ENCODE measurements at places on chromosomes 3 and 15.
A peak's percentile ranks its signal among the peaks of the same experiment; 100 is the strongest.

GRCh38 chr3:44396200-44397171 is 57.9 kb downstream of the TCAIM start:
- DNase-seq = no peak

- DNase-seq = peak; percentile 83
Observed at GRCh38 chr15:92883876-92884435, 16.2 kb upstream of the CHD2 start.

- peak; percentile 94 for DNase-seq
Observed at GRCh38 chr15:90071220-90071807, 31.0 kb downstream of the IDH2 start.

DNA sequence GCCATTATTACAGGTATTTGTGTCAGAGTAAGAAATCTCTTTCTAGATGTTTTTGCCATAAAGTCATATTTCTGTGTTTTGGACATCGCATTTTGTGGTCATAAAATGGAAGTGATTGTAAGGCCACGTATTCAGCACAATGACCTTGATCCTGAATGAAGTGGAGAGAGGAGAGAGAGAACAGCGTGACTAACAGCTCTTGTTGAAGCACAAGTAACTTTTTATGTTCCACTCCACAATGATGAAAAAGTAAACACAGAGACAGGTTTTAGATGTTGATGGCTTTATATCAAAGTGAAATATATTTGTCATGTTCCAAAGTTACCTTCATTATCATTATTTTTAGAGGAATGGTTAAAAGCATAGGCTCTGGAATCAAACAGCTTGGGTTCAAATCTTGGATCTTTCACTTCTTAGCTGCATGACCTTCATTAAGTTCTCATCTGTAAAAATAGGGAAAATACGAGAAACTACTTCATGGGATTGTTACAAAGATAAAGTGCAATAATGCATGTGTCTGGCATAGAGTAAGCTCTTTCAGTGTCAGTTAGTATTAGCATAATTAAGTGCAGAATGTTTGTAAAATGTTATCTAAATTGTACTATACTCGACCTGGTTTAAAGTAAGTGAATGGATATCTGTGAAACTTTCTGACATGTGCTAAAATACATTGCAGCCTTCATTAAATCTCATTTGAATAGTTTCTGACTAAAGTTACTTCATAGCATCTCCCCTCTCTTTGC is 341.5 kb upstream of the DNAJC19 start:
- no peak for DNase-seq

DNA sequence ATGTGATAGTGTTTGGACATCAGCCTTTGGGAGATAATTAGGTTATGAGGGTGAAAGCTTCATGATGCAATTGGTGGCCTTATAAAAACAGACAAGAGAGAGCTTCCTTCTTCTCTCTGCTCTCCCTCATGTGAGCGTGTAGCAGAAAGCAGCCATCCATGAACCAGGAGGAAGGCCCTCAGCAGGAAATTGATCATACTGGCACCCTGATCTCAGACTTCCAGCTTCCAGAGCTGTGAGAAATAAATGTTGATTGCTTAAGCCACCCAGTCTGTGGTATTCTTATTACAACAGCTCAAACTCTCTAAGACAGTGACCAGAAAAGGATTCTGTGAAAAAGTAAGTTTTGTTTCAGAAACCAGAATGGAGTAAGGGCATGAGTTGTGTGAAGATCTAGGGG is 13.3 kb downstream of the STAC start:
- peak; percentile 73 for DNase-seq

DNA sequence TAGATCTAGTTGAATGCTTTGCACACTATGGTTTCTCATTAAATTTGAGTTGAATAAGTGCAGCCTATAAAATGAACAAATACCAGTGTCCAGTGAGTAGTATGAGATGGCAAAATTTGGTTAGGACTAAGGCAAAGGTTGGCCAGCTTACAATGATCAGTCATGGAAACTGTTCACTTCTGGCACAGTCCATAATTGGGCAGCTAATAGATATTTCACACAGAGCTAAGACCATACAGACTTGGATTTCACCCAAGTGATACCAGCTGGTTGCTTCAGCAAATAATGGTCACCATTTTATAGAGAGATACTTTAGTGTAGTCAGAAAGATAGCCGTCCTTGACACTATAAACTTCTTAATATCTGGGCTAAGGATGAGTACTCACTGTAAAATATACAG is 15.7 kb downstream of the GAP43 start:
- DNase-seq = no peak

- DNase-seq = no peak
Observed at GRCh38 chr3:172213200-172213599, 173.8 kb downstream of the FNDC3B start.

DNA sequence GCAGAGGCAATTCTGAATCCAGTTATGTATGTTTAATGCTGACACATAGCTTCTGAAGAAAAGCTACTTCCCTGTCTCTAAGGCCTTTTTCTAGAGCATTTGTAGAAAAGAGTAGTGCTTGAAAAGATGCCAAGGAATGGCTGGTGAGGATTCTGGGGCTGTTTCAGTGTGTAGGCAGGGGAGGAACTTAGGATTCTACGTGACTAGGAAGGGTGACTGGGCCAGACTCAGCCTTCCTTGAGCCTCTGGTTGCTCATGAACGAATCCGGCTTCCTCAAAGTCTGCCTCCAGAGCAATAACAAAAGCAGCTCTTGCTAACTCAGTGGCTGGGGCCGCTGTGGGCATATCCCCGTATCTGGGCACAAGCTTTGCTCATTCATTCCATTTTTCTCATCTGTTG is 104.8 kb upstream of the WNT5A start:
- DNase-seq = peak; percentile 89

DNA sequence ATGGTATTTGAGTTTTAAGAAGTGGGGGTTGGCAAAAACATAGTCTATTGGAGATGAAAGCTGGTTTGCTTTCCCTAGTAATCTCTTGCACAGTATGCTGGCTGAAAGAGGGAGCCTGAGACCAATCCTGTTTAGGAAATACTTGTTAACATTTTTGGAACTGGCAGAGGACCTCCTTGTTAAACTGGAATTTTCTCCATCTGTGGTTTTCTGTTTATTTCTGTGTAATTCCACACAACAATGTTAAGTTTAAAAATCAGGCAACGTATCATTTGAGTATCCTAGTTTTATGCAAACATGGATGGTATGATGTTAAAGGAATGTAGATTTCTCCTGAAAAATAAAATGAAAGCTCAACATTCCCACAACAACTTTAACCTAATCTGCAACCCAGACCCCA is 536.0 kb upstream of the TBL1XR1 start:
- no peak for DNase-seq

GRCh38 chr15:82763361-82764116 is 42.3 kb downstream of the FSD2 start:
- no peak for DNase-seq

DNA sequence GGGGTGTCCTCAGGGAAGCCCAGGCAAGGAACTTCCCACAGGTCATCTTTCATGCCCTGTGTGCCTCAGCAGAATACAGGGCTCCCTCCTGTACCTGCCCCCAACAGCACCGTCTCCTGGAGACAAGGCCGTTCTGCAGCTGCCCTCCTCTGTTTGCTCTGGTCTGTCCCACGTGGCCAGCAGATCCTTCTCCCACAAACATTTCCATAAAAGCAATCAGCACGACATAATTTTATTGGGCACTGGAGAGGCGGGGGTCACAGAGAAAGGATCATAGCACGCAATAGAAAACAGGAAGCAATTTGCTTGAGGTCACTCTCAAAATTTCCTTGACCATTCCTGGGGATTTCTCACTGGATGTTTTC is 29.4 kb downstream of the STARD5 start:
- DNase-seq = peak; percentile 33

- DNase-seq = peak; percentile 85
Observed at GRCh38 chr3:168096210-168096652, 507 bp upstream of the GOLIM4 start.

DNA sequence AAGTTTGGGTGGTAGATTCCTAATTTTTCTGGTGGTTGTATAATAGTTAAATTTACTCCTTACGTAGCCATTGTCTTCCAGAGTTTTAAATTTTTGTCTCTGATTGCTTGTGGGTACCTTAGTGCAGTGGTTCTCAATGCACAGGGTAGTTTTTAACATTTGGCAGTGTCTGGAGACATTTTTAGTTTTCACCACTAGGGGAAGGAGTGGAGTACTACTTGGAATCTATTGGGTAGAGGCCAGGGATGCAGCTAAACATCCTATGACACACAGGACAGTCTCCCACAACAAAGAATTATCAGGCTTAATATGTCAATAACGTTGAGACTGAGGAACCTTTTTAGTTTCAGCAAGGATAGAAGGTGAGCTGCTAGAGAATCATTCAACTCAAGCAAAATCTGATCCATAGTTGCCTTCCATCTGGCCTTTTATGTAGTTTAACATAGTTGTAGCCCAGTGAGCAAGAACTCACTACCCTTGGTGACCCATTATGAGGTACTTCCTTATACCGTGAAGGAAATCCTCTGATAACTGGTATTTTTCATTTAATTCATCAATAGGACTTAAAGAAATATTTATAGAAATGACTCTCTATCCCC is 8.6 kb upstream of the STX19 start:
- DNase-seq = peak; percentile 52

- DNase-seq = no peak
Observed at GRCh38 chr3:189027626-189028155, 144.1 kb upstream of the TPRG1 start.

DNA sequence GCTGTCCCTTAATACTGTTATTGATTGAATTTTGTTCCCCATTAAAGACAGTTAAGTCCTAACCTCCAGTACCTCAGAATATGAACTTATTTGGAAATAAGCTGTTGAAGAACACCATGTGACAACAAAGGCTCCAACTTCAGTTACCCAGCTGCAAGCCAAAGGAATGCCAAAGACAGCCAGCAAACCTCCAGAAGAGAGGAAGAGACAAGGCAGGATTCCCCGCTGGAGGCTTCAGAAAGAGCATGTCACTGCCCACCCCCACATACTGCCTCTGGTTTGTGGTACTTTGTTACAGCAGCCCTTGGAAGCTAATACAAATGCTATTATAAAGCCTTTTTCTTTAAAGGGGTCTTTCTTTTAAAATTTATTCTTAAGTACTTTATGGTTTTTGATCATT is 18.4 kb upstream of the NEK10 start:
- no peak for DNase-seq

DNA sequence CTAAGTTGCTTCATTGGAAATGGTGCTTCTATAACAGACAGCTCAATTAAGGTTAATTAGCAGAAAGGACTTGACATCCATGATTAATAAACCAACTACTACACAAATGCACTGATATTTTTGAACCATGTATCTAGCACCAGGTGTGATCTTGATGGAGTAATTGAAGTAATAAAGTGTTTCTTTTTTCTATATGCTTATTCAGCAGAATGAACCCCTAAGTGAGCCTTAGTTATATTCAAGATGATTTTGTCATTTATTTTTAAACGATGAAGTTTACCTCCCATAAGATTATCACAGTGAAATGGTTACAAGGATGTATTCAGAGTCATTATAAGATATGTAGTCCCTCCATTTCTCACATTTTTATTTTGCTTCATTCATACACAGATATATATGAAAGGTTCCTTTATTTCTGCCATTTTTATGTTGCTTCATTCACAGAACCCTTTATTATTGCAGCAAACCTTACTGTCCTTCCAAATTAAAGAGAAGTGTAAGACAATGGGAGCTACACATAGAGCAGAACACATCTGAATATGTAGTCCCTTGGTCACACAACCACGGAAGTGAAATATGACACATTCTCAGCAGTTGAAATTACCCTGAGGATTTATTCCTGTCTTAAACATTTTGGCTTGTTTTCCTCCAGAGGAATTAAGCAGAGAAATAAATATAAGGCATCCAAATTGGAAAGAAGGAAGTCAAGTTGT is 295.0 kb downstream of the RAP2B start:
- DNase-seq = peak; percentile 4

DNA sequence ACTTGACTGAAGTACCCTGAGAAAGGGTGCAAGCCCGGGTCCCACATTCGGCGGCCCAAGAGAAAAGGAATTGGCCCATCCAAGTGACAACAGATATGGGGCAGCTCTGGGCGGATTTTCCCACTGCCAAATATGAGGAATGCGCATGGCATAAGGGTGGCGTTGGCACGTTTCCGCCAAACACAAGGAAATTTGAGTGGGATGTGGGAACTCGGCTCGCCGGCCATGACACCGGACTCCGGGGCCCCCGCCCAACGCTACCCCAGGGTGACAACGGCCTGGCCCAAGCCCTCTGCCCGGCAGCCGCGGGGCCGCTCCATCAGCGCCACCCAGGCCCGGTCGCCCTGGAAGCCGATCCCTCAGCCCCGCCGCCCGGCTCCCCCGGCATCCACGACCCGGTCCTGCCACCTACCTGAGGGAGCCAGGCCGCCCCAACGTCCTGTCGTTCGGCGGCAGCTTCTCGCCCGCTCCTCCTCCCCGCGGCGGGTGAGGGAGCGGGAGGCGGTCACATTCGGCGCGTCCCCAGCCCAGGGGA is 449 bp downstream of the RAF1 start:
- peak; percentile 55 for DNase-seq

- DNase-seq = no peak
Observed at GRCh38 chr3:13072600-13073325, 466 bp downstream of the IQSEC1 start.

DNA sequence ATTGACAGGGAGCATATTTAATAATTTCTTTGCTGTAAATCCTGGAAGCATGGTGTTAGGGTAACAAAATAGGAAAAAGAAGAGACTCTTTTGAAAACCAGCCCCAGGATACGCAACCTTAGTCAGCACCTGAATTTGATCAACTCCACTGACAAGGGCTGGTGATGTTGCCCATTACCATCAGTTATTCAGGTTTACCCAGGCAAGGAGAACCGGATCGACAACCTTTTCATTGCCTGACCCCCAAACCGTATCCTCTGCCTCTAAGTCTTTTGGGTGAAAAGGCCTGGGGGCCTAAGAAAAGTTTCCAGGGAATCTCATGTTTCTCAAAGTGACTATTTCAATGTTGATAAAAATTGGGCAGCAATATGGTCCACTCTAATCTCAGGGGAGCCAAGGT is 313.3 kb downstream of the KBTBD8 start:
- no peak for DNase-seq

DNA sequence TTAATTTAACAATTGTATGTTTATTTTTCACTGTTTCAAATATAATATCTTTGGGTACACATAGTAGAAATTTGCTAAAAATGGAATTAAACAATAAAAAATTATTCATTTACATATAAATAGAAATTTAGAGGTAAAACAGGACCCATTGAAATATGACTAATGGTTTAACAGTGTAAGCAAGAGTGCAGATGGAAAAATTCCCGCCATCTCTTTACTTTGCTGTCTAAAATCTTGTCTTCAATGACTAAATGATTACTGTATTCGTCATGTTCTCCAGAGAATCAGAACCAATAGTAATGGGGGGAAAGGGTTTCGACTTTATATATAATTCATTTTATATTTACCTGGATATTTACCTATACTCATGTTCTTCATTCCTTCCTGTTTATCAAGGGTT is 163.1 kb downstream of the IL1RAP start:
- no peak for DNase-seq

GRCh38 chr3:101814835-101815234 is 34.5 kb upstream of the NFKBIZ start:
- DNase-seq = no peak

GRCh38 chr3:29348316-29348715 is 67.4 kb downstream of the RBMS3 start:
- DNase-seq = no peak

GRCh38 chr3:27728195-27729087 is 6.3 kb upstream of the EOMES start:
- peak; percentile 31 for DNase-seq
